ENCODE measurements at places on chromosomes 1 and 21.

- peak; percentile 79 for DNase-seq
Observed at GRCh38 chr1:116122955-116123757, 12.0 kb downstream of the MAB21L3 start.

GRCh38 chr1:81801651-81802456, 1.1 kb downstream of the ADGRL2 start:
- DNase-seq: peak; percentile 23

GRCh38 chr1:155942578-155943141, 1.2 kb downstream of the RXFP4 start:
- no peak for DNase-seq

- DNase-seq: peak; percentile 27
Observed at GRCh38 chr1:183632114-183632513, 3.5 kb downstream of the ARPC5 start.

GRCh38 chr1:227740401-227740960, 5.2 kb downstream of the SNAP47 start:
- DNase-seq: peak; percentile 10

DNA sequence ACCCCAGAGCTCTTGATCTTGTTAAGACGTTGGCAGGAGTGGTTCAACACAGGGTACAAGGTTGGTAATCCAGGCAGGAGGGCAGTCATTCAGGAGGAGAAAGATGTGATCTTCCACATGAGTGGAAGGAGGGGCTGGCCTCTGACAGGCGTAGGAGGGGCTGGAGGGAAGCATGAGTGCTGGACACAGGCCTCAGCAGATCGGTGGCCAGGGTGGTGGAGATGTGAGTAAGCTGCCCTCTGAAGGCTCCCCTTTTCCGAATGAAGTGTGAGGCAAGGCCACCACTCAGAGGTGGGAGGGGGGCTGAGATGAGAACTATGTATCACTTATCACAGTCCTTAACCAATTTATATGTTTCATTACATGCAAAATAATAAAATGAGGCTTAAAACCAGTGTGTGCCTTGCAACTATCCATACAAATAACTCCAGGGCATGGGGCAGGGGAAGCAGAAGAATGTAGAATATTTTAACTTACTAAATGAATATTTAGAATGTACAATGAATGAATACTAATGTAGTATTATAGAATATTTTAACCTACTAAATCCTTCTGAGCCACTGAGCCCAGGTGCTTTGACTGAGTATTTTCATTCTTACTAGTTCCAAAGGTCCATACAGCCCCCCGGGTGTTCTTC, 103.5 kb upstream of the TLR5 start:
- DNase-seq: no peak

- DNase-seq: no peak
Observed at GRCh38 chr21:46150491-46151121, 4.8 kb downstream of the FTCD start.

DNA sequence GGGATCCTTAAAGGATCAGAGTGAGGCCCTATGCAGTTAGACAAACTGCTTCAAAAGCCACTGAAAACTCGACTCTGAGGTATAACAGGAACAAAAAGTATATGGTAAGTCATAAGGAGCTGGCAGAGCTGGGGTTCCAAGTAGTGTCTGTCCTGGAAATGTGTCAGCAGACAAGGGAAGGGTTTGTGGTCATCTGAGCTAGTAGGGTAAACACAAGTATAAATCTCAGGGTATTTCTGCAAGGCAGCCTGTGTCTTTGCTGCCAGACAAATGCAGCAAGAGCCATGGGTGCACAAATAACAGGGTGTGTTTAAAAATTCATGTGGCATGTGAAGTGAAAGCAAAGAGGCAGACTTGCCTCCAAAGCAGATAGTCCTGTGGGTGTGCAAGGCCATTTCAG, 759.0 kb upstream of the ADAMTS5 start:
- DNase-seq: no peak

GRCh38 chr1:61043010-61043820, 39.1 kb upstream of the NFIA start:
- DNase-seq: peak; percentile 46

- no peak for DNase-seq
Observed at GRCh38 chr1:209570743-209571142, 12.8 kb upstream of the CAMK1G start.

GRCh38 chr1:10897321-10897980, 101.0 kb upstream of the CASZ1 start:
- peak; percentile 60 for DNase-seq

DNA sequence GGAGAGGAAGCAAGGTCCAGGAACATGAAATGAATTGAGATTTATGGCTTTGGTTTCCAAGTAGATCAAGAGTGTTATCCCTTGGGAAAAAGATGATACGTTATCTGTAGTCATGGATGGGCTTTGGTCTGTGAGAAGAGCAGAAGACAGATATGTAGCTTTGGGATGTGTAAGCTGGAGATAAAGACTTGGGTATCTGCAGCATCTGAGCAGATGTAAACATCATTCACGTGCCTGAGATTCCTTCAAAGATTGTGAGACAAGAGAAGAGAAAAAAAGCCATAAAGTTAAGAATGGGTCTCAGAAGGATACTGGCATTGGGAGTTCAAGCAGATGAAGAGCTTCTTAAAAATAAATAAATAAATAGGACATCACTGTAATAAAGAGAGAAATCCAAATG, 217.8 kb downstream of the PTPRC start:
- no peak for DNase-seq

DNA sequence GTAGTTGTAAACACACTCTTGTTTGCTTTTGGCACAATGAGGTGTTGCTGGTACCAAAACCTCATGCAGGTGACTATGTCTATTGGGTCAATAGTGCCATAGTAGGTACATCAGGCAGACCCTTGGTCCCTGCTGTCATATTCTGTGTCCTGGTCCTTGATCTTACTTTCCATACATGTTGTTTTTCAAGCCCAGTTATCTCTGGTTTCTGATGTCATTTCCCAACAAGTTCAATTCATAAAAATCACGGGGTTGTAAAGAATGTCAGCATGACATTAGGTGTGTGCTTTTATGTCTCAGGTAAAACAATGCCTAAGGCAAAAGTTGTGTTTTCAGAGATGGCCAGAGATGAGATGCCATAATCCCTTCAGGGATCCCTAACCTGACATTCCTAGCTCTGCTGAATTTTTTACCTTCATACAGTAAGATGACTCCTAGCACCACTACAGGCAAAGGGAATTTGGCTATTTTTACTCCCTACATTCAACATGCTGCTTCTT, 390.3 kb upstream of the PKN2 start:
- DNase-seq: no peak

DNA sequence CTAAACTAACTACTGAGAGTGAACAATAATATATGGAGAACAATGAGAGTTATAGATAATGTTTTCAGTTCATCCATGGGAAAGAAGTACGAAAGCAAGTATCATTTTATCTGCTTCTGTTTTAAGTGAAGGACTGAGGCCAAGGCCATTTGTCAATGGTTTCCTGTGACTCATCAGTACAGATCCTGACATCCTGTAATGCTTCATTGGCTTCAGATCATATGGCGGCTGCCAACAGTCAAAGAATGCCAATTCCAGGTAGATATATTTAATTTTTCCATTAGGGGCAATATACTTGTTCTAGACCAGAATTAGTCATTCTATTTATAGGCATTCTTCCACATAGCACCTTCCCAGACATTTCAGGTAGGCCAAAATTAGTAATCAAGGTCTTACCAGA, 97.3 kb downstream of the USH2A start:
- DNase-seq: peak; percentile 41

DNA sequence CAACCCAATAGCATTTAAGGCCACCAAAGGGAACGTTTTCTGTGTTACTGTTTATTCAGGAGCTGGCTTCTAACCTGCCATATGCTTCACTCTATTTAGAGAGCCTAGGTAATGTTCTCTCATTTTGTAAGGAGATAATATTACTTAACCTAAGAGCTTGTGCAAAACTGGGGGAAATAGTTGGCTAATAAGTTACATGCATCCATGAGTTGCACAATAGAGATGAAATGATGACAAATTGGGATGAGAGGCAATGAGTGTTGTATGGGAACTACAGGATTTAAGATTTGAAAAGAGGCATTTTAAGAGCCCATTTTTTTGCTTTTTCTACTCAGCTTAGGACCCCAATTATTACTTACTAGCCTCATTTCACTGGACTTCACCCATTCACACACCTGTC, 151.0 kb downstream of the ST6GALNAC3 start:
- DNase-seq: no peak

- DNase-seq: no peak
Observed at GRCh38 chr1:94590203-94591137, 48.9 kb upstream of the F3 start.

GRCh38 chr1:84998642-84999280, 1.8 kb upstream of the MCOLN2 start:
- no peak for DNase-seq

GRCh38 chr1:23837908-23838307, 12.7 kb upstream of the HMGCL start:
- DNase-seq: no peak

DNA sequence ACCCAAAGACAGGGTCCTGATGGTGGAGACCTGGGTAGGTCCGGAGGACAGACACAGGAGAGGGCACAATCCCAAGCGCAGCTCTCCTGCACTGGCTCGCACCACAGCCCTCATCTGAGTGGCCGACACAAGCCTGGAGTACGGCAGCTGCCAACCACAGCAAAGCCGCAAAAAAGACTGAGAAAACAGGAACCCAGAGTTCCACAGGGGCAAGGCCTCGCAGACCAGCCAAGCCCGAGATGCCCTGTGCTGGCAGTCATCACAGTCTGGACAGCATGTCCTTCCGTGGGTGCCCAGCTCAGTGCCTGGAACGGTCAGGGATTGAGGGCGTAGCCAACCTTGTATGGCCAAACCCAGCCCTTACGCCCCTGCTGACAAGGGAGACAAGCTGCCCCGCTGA, 11.4 kb downstream of the ZBTB48 start:
- DNase-seq: no peak

- peak; percentile 99 for DNase-seq
Observed at GRCh38 chr1:196002906-196003305, 605.3 kb downstream of the KCNT2 start.

DNA sequence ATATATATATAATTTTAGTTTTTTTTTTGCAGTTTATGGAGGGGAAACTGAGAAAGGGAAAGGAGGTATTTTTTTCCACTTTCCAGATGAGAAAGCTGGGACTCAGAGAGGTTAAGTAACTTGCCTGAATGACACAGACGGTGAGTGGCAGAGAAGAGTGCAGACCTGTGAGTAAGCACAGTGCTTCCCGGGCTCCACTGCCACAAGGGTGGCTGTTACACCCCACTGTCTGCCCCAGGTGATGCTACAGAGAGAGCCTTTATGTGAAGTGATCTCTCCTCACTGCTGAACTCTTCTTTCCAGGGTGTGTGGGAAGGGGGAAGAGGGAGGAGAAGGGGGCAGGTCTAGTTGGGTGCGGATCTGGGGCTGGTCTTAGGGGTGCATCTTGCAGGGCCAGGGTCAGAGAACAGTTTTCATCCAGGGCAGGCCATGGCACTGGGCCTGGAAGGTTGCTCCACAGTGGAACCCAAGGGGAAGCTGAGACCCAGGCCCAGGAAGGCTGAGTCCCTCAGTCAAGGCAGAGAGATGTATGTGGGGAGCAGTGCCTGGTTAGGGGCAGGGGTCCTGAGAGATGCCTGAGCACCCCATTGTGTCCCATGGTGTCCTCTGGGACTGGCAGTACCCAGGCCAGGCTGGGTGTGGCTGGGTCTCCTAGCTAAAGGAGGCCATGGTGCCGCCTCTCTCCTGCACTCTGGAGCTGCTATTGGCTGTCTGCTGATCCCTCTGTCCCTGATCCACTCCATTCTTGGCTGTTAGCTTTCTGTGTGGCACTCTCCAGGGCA, 357.5 kb downstream of the PTPRU start:
- DNase-seq: peak; percentile 30

Data from bronchial epithelial cell (primary cell).